ENCODE measurements at places on chromosomes 2 and 18.

GRCh38 chr2:63990072-63990471 is 29.2 kb downstream of the VPS54 start:
- H3K27me3 ChIP-seq: no peaks in the 10 kb centered on the region
- H3K4me3 ChIP-seq: no peak overlapping the region
- H3K4me1 ChIP-seq: no peaks in the 10 kb centered on the region

DNA sequence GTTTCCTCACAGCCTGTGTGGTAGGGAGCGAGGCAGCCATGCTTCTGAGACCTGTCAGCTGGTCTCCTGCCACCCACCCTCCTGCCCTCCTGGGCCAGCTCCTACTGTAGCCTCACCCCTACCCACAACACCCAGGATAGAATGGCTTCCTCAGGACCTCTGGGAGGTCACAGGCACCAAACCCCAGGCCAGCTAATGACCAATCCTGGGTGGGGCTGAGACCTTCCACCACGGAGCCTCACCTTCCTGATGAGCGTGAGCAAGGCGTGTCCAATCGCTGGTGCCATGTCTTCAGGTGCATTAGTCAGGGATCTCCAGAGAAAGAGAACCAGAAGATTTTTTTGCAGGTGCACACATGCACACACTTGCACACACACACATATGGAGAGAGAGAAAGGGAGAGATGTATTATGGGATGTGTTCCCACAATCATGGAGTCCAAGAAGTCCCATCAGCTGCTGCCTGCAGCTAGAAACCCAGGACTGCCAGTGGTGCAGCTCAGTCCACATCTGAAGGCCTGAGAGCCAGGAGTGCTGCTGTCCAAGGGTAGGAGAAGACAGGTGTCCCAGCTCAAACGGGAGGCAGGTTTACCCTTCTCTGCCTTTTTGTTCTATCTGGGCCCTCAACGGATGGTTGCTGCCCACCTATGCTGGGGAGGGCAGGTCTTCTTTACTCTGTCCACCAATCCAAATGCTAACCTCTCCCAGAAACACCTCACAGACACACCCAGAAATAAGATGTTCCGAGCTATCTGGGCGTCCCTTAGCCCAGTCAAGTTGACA is 70.4 kb upstream of the HDAC4 start:
- H3K27ac ChIP-seq: no peak overlapping the region
- H3K36me3 ChIP-seq: no peaks in the 10 kb centered on the region
- no peak for DNase-seq
- no peaks in the 10 kb centered on the region for H3K27me3 ChIP-seq

DNA sequence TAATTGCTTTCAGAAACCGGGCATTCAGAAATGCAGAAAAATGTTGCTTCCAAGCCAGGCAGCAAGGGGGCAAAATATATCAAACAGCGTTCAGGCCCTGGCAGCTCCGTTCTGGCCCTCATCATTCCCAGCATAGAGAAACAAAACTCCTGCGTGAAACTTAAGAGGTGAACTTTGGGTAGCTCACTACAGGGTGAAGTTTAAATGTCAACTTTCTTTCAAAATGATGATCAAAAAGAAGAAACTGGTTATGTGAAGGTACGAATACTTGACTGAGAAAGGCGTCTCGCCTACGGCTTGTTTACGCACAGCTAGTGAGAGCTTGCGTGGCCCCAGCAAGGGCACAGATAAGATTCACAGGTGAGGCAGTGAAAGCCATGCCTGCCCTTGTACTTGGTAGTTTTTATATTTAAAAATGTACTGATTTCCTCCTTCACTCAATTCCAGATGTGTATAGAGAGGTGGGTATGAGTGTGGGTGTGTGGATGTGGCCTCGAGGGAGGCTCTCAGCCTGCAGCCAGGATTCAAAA is 127.5 kb downstream of the NFATC1 start:
- 0 out of 2 replicates have a peak, but pooled peaks cover under 1% of the 10 kb centered on the region for H3K36me3 ChIP-seq
- peak overlapping the region; percentile 96 for H3K27ac ChIP-seq
- DNase-seq: peak; percentile 74

GRCh38 chr18:34730774-34731173 is 20.7 kb downstream of the DTNA start:
- no peak for DNase-seq
- no peak overlapping the region for H3K4me3 ChIP-seq

DNA sequence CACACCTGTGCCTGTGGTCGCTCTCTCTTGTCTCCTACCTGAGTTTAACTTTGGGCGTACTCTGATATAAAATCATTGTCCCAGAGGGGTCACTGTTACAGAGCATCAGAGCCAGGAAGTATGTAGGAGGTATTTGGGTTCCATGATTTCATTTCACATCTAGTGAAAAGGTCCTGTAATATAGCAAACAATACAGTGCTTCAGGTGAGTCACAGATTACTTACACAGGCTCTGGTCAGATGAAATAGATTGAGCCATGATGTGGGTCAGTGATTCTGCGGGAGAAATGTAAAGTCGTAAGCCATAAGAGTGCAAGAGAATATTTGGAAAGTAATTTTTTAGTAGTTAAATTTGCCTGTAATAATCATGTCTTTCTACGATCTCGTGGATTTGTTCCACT is 70.2 kb downstream of the SOCS6 start:
- no peaks in the 10 kb centered on the region for H3K36me3 ChIP-seq
- no peak for DNase-seq
- no peak overlapping the region for H3K4me3 ChIP-seq
- H3K4me1 ChIP-seq: no peaks in the 10 kb centered on the region

- no peak for DNase-seq
- no peak overlapping the region for H3K27ac ChIP-seq
- no peak overlapping the region for H3K4me3 ChIP-seq
- no peaks in the 10 kb centered on the region for H3K36me3 ChIP-seq
Measured at GRCh38 chr2:218857371-218858137, 2.1 kb upstream of the WNT6 start.

GRCh38 chr18:59229701-59230443 is 9.9 kb downstream of the GRP start:
- H3K4me3 ChIP-seq: no peak overlapping the region
- no peak overlapping the region for H3K27ac ChIP-seq
- H3K36me3 ChIP-seq: no peaks in the 10 kb centered on the region
- no peak for DNase-seq
- H3K4me1 ChIP-seq: no peaks in the 10 kb centered on the region

- H3K4me3 ChIP-seq: peak overlapping the region; percentile 79
- H3K27ac ChIP-seq: peak overlapping the region; percentile 73
- H3K4me1 ChIP-seq: peaks cover 31% of the 10 kb centered on the region
- DNase-seq: peak; percentile 75
- H3K36me3 ChIP-seq: peaks cover 38% of the 10 kb centered on the region
- no peaks in the 10 kb centered on the region for H3K27me3 ChIP-seq
Measured at GRCh38 chr2:9844576-9844975, 1.3 kb downstream of the TAF1B start.

- no peak for DNase-seq
- no peaks in the 10 kb centered on the region for H3K27me3 ChIP-seq
- H3K27ac ChIP-seq: no peak overlapping the region
- H3K36me3 ChIP-seq: no peaks in the 10 kb centered on the region
- H3K4me3 ChIP-seq: no peak overlapping the region
- H3K4me1 ChIP-seq: no peaks in the 10 kb centered on the region
Measured at GRCh38 chr18:24485681-24486080, 25.2 kb downstream of the HRH4 start.

DNA sequence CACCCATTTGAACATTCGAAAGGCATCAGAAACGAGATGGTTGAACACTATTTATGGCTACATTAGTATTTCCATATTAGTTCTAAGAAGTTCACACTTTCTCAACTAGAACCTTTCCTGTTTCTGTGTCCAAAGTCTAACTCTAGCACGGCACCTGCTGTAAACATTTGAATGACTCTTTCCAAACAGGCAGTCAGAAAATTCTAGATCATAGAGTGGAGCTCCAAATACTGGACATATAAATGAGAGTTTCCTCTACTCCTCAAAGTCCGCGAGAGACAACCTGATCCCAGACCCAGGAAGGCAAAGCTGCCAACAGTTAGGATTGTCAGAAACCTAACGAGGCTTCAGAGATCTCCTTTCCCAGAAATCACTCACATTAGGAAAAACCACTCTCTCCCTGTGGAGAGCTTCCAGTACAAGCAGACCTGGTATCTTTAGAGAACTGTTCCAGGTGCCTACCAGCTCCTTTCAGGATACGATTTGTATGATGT is 10.6 kb downstream of the RND3 start:
- H3K4me3 ChIP-seq: no peak overlapping the region
- no peak for DNase-seq
- H3K4me1 ChIP-seq: no peaks in the 10 kb centered on the region
- H3K27me3 ChIP-seq: no peaks in the 10 kb centered on the region
- no peak overlapping the region for H3K27ac ChIP-seq
- no peaks in the 10 kb centered on the region for H3K36me3 ChIP-seq

DNA sequence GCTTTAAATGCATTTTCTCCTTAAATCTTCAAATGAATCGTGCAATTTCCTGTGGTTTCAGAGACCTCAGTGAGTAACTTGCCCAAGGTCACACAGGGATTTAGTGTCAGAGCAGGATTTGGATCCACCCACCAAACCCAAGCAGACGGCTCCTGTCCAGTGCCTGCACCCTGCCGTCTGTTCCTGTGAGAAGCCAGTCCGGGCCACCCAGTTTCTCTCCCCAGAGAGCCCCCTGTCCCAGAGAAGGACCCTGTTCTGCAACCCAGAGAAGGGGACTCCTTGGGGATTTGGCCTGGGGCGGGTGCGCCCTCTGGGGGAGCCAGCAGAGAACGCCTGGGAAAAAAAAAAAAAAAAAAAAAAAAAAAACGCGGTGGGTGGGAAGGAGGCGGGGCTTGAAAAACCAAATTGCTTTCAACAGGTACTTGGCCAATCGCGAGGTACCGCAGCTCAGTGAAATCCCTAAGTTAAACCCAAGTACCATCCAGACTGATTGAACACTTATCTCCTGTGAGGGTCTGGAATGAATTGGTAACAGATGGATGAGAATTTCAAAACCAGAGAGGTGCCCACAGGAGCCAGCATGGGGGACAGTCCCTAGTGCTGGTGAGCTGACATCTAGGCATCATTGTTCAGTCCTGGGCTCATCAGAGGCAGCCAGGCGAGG is 30.9 kb upstream of the REEP1 start:
- H3K4me1 ChIP-seq: no peaks in the 10 kb centered on the region
- H3K27ac ChIP-seq: no peak overlapping the region
- H3K36me3 ChIP-seq: no peaks in the 10 kb centered on the region
- no peaks in the 10 kb centered on the region for H3K27me3 ChIP-seq
- DNase-seq: peak; percentile 82
- H3K4me3 ChIP-seq: no peak overlapping the region

DNA sequence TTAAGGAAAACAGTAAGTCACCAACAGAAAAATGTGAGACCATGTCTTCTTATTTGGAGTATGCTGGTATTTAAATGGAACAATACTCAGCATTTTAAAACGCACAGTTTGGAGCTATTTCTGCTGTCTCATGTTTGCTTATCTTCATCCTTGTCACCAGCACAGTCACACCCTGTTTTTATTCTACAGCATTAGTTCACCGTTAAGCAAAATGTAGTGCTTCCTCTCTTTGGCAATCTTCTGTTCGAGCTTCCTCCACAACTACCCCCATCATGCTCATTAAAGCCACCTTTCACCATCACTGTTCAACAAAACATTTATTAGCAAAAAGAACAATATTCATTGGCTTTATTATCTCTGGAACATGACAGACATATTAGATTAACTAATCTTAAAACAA is 64.0 kb downstream of the SLC40A1 start:
- no peak for DNase-seq
- no peak overlapping the region for H3K27ac ChIP-seq
- no peaks in the 10 kb centered on the region for H3K4me1 ChIP-seq
- H3K4me3 ChIP-seq: no peak overlapping the region
- no peaks in the 10 kb centered on the region for H3K27me3 ChIP-seq

DNA sequence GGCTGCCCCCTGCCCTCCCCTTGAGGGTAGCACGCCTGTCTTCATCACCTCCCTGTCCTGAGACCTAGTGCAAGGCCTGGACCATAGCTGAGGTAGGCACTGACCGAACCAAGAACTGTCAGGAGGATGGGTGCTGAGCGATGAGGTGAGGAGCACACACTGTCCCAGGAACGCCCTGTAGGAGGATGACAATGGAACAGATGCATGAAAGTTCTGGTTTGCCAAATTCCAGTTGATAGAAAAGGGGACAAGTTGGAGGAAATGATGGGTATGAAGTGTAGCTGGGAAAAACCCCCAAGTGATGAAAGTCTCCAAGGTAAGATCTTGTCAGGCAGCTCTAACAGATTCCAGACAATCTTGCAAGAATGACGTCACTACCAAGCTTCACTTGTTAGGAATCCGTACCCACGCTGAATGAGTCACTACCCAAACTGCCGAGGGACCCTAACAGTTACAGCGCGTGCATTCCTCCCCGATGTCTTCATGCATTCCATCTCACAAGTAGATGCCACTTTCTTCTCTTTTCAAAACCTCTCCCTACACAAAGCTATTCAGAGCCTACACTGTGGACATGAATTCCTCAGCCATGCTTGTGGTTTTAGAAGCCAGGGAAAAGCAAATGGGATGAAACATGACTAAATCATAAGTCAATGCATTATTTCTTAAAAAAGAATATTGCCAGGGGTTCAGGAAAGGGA is 27.6 kb downstream of the MRPL33 start:
- DNase-seq: no peak
- no peak overlapping the region for H3K27ac ChIP-seq
- H3K36me3 ChIP-seq: no peaks in the 10 kb centered on the region
- no peak overlapping the region for H3K4me3 ChIP-seq
- H3K4me1 ChIP-seq: no peaks in the 10 kb centered on the region
- no peaks in the 10 kb centered on the region for H3K27me3 ChIP-seq

DNA sequence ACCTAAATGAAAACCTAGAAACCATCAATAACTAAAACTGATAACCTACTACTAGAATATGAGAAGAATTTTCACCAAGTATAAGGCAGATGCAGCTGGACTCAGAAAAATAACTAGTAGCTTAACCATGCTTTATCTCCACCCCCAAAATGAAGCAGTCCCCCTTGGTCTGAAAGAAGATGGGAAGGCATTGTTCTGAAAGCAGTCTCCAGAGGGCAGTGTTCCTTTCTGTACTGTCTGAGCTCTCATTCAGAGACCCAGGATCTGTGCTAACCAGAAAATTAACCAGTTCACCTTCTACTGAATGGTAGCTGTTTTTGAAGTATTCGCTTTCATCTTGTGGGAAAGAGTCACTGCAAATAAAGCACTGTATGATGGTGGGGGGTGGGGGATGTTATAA is 273.0 kb downstream of the PDE11A start:
- no peak overlapping the region for H3K27ac ChIP-seq
- peak; percentile 73 for DNase-seq
- H3K4me3 ChIP-seq: no peak overlapping the region
- no peaks in the 10 kb centered on the region for H3K27me3 ChIP-seq

- no peak overlapping the region for H3K4me3 ChIP-seq
- no peaks in the 10 kb centered on the region for H3K27me3 ChIP-seq
- no peak for DNase-seq
- no peaks in the 10 kb centered on the region for H3K36me3 ChIP-seq
Measured at GRCh38 chr2:95272299-95272751, 1.9 kb upstream of the PROM2 start.

GRCh38 chr2:62573936-62574335 is 67.9 kb upstream of the TMEM17 start:
- no peak overlapping the region for H3K27ac ChIP-seq
- no peak overlapping the region for H3K4me3 ChIP-seq
- H3K4me1 ChIP-seq: no peaks in the 10 kb centered on the region
- no peak for DNase-seq
- H3K36me3 ChIP-seq: no peaks in the 10 kb centered on the region

All from Karpas-422 (cell line).